Smooth muscle cell of the brain vasculature (primary cell): ENCODE measurements at places on chromosomes 1 and 21.
A peak's percentile ranks its signal among the peaks of the same experiment; 100 is the strongest.

DNA sequence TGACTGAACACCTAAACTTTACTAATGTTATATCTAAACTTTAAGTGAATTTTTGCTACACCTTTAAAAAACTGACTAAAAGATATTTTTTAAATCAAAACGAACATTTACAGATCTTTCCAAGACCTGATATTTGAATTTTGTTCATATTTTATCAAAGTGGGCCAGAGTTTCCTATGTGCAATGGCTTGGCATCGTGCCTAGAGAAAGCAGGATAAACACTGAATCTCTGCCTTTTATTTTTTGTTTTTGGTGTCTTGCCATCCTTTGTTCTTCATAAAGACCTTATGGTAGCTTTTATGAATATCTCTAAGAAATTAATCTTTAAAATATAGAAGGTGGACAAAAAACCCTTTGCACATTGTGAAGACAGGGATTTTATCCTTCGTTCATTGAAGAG, 25.8 kb upstream of the VPS26C start:
- no peak for DNase-seq

- no peak for DNase-seq
Observed at GRCh38 chr1:197838836-197839235, 63.6 kb upstream of the DENND1B start.

DNA sequence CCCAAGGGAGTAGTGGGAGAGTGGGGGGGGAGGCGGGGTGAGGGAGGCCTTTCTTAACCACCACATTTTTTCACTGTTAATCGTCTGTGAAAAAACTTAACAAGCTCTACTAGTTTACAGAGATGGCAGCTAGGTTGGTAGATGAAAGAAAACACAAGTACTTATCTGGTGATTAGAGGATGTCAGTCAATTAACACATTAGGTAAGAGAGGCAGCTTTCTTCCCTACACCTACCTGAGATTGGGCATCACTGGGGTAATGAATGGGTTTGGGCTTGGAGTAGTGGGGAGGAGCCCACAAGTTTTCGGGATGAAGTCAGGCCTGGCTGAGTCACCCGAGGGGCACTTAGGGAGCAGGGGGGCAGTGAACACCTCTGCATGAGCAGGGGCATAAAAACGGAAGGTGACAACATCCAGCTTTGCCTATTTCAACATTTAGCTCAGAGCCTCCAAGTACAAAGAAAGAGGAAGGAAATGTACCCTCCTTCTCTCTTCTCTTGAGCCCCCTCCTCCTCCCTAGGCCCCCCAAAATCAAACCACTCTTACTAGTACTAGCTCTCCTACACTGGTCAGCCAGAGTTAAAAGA, 2.5 kb downstream of the LBR start:
- no peak for DNase-seq

- DNase-seq, result no peak
Observed at GRCh38 chr1:109267743-109268300, 15.1 kb downstream of the PSRC1 start.

GRCh38 chr1:168045311-168045710, 91.4 kb downstream of the GPR161 start:
- DNase-seq, result no peak

- DNase-seq, result no peak
Observed at GRCh38 chr1:46489169-46489637, 433 bp upstream of the DMBX1 start.

- no peak for DNase-seq
Observed at GRCh38 chr1:77238462-77238861, 19.2 kb upstream of the PIGK start.

GRCh38 chr1:116909512-116910378, at the start of gene PTGFRN:
TSS of gene PTGFRN (plus strand) at chr1:116909916. CDS start at chr1:116910204, 288 bp downstream.
- DNase-seq, result peak; percentile 12

- no peak for DNase-seq
Observed at GRCh38 chr1:21117597-21118001, 59.1 kb downstream of the EIF4G3 start.

DNA sequence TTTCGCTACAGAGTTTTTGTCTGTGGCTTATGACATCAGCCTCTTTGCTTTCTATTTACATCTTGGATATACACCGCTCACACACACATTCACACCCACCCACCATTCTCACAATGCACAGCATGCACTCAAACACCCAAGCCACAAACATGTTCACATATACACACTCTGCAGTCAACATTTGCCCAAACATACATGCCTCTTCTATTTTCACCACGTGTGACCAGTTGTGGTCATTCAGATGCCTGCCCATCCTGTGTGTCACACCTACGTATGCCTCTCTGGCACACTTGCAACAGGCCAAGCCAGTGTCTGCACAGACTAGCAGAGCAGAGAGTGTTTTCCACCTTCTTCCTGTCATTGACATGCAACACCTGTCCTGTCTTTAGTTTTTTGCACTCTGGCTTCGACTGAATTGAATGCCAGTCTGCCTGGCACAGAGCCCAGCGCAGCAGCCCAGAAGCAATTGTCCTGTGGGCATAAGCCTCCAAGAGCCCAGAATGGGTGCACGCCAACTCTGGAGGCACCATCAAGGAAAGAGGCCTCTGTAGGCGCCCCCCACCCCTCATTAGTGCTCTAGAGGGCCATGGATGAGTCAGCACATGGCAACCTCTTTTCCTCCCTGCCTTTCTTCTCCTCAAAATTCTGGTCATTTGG, 37.7 kb upstream of the LRRN2 start:
- no peak for DNase-seq

DNA sequence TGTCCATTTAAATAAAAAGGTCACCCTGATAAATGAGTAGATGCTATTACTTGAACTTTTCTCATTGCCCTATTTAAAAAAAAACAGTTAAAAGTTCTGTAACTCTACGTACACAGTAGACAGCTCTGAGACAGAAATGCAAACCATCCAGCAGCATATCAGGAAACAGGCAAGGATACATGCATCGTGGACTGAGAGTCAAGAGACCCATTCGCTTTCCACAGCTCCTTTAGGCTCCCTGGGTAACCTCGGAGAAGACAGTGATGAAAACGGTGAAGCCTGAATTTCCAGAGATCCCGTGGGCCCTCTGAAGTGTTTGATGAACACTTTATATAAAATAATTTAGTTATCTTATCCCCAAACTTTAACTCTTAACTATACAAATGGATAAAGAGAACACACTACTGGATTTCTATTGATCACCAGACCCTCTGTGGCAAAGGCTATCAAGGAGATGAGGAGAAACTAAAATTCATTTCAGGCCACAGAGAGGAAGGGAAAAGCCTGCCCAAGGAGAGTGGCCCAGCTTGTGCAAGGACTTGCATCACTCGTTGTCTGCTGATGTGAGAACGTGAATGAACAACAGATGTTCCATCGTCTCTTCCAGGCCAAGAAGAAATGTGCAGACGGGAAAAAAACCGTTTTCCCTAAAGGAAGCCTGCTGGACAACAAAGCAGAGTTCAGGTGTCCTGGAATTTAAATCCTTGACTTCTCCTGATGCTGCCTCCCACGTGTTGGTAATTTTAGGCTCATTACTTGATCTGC, 131.0 kb downstream of the TGFBR3 start:
- no peak for DNase-seq

GRCh38 chr1:112406771-112407170, 10.8 kb downstream of the CTTNBP2NL start:
- no peak for DNase-seq

GRCh38 chr1:47871799-47872353, 125.3 kb downstream of the TRABD2B start:
- no peak for DNase-seq

DNA sequence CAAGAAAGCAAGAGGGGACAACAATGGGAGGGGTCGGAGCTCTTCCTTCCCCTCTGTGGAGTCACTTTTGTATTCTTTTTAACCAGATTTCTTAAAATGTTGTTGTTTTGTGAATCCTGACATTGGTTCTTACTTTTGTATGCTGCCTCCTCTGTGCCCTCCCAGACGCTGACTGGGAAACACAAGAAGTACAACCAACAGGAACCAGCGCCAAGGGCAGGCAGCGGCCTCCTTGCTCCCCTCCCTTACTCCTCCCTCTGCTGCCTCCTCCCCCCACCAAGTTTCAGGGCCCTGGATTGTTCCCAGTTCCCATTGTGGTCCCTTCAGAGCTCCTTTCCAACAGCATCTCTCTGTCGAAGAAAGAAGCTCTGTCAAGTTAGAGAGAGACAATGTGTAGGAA, 111.1 kb downstream of the BRINP2 start:
- DNase-seq, result no peak

DNA sequence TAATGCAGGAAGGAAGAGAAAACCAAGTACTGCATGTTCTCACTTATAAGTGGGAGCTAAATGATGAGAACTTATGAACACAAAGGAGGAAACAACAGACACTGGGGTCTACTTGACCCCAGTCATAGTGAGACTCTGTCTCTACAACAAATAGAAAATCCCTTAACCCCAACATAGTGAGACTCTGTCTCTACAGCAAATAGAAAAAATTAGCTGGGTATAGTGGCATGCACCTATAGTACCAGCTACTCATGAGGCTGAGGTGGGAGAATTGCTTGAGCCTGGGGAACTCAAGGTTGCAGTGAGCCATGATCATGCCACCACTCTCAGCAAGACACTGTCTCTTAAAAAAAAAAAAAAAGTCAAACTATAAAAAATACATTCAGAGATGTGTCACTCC, 42.7 kb downstream of the GIPC2 start:
- DNase-seq, result no peak

- no peak for DNase-seq
Observed at GRCh38 chr21:31597683-31598082, 61.8 kb upstream of the SOD1 start.

- DNase-seq, result no peak
Observed at GRCh38 chr21:35561116-35561515, 499.2 kb downstream of the SETD4 start.

GRCh38 chr1:6003568-6004411, 11.6 kb upstream of the NPHP4 start:
- no peak for DNase-seq

DNA sequence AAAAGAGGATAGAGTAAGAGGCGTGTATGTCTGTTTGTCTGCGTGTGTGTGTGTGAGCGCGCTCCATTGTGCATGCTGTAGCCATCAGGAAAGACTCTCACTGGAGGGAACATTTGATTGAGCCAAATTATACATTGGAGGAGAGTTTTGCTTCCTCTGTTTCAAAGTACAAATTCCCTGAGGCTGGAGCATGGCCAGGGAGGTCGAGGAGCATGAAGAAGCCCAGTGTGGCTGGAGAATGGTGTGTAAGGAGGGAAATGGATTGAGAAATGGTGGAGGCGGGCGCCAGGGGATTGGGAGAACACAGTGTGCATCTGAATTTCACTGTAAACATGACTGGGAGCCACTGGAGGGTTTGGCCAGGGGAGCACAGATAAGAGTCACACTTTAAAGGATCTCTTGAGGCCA, 22.1 kb upstream of the EFNA1 start:
- DNase-seq, result no peak

- DNase-seq, result no peak
Observed at GRCh38 chr1:37433171-37433570, 41.2 kb upstream of the ZC3H12A start.

GRCh38 chr1:19165501-19165900, 44.6 kb downstream of the UBR4 start:
- no peak for DNase-seq

DNA sequence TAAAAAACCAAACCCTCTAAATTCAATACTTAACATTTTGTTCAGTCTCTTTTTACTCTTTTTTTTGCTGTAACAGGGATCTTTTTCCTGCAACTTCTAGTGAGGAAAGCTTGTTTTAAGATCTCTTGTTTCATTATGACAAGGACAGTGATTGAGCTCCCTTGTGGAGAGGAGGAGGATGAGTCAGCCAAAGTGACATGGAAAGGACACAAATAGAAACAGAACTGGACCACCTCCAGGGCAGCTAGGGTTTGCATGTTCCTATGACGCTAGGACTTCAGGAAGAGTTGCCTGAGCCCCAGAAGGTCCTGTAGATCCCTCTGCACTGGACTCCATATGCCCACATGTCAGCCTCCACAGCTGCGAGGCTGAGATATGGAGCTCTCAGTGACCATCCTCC, 212.6 kb upstream of the FAM78B start:
- no peak for DNase-seq

DNA sequence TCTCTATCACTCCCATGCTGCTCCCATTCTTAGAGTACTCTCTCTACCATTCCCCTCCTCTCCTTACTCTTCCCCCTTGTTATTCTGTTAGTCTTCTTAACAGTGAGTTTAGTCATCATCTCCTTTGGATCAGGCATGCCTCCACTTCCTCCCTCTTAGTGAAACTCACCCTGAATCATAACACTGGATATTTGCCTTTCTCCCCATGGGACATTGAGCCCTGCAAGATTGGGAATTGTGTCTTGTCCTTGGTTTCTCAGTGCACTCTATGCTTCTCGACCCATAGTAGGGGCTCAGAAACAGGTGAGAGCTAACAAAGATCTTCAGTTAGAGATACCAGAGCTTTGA, 68.3 kb upstream of the GCLM start:
- DNase-seq, result no peak

- DNase-seq, result no peak
Observed at GRCh38 chr1:164912290-164912689, 353.3 kb downstream of the PBX1 start.

DNA sequence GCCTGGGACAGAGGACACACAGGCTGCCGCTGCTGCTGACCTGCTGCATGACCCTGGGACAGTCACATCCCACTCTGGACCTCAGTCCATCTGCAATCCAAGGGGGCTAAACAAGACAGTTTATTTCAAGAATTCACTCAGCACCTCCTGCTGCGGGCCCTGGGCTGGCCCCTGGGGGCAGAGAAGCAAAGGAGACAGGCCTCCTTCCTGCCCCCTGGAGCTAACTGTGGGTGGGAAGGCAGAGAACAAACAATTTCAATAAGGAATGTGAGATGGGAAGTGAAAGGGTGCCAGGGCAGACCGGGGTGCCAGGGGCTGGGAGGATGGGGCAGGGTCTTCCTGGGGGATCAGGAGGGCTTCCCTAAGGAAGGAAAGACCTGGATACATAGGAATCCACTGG, 60.0 kb downstream of the TAS1R2 start:
- DNase-seq, result no peak

- no peak for DNase-seq
Observed at GRCh38 chr1:84653130-84653677, 37.1 kb downstream of the SSX2IP start.
